ENCODE measurements at places on chromosomes 6 and 20.
A peak's percentile ranks its signal among the peaks of the same experiment; 100 is the strongest.

DNA sequence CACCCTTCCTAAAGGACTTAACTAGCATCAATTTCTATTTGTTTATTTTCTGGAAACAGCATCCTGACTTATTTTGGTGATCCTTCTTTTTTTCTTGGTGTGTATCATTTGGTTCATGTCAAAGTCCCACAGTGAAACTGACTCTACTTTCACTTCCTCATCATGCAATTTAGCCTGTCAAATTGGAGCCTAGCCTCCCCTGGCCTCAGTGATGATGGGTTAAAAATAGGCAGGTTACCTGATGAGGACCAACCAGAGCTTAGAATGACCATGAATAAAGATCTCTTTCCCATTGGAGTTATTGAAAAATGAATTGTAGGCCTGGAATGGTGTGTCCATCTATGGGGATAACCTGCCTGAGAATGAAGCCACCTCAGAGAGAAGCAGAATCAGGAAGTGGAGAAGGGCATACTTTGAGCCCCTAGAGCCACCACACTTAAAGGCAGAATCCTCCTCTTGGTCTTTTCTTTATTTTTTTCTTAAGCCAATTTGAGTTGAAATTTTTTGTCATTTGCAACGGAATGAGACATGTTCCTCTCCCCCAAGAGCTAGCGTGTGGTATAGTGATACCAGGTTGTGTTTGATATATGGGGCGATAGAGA, 105.6 kb downstream of the BTBD3 start:
- DNase-seq: no peak

DNA sequence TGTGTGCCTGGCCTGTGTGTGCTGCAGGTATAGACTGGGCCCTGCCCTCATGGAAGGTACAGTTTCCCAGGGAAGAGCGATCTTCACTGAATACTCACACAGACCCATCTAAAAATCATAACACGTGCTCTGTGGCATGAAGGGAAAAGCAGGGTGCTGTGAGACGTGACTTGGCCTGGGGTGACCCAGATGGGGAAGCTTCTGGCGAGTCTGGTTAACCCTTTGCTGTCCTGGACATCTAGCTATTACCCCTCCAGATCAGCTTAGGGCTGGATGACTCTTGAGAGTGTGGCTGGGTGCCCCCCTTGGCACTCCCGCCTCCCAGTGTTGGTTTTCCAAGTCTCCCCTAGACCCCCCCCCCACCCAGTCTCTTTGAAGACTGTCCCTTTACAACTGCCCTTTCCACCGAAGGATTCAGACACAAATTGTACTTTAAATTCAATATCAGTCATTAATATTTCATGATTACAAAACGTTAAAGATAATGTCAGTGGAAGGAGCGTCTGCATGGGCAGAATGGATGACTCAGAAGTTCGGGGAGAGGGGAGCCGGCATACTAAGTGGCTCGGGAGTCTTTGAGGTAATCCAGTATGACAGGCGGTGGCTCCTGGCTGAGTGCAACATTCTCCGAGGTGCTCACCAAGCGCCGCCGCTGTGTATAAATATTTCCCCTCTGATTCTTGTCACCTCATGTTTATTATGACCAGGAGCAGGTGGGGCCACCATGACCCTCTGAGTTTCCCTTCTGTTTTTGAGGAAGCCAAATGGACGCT, 77.3 kb downstream of the CD40 start:
- DNase-seq: no peak

GRCh38 chr6:49923826-49924225, 40.1 kb downstream of the DEFB114 start:
- DNase-seq: no peak

DNA sequence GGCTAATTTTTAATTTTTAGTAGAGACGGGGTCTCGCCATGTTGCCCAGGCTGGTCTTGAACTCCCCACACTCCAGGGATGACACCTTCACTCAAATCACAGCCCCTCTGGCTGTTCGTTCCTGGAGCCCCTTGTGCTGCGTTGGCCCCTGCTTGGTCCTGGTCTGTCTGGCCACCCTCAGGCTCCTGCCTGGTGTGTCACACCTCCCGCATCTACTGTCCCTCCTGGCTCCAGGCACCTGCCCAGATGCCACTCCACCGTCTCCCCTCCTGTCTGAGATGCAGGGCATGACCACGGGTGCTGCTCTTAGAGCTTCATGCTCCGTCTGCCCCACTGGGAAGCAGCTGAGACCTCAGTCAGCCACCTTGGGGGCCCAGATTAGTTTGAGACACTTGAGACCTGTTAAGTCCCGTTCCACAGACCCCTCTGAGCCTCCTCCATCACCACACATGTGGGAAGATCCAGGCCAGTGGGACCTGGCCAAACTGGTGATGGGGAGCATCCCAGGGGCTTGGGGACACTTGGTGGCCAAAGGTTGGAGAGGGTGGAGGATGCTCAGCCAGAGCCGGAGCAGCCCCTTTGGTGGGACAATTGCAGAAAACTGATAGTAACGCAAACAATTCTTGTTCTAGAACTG, 21.9 kb upstream of the NPBWR2 start:
- DNase-seq: no peak

GRCh38 chr6:49933526-49933925, 30.4 kb downstream of the DEFB114 start:
- no peak for DNase-seq

- peak; percentile 75 for DNase-seq
Observed at GRCh38 chr20:13995841-13996240, 525 bp downstream of the MACROD2 start.

GRCh38 chr6:34236131-34236442, 586 bp upstream of the HMGA1 start:
- DNase-seq: peak; percentile 66

DNA sequence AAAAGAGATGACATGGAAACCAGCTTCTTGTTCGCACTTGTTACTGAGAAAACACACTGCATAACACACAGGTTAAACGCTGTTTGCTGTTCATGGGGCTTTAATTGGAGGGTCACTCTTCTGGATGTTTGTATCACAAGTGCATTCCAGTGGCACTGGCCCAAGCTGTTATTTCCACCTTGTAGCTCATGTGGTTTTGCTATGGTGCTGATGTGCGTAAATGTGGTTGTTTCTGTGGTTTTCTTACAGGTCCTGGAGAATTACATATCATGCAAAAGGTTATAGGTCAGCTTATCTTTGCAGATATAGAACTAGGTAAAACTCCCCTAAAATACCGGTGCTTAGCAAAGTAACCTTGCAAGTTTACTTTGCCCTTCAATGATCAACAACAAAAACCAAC, 89.3 kb upstream of the AHI1 start:
- DNase-seq: no peak

All from H1 (cell line).